ENCODE measurements at places on chromosomes 11 and 22.

DNA sequence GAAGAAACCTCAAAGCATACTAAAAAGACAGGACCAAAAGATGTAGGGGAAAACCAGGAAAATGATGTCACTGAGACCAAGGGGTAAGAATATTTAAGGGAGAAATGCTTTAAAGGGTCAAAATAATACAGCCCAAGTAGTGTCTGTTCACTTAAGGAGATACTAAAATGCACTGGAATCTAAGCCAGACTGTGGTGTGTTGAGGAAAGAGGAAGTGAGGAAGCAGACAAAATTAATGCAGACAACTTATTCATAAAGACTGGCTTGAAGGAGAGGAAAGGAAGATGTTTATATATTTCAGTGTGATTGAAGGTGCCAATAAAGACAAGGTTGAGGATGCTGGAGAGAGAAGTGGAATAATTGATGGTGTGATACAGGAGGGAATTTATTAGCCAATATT lies 15.7 kb downstream of the ZNF215 start:
- DNase-seq = no peak

DNA sequence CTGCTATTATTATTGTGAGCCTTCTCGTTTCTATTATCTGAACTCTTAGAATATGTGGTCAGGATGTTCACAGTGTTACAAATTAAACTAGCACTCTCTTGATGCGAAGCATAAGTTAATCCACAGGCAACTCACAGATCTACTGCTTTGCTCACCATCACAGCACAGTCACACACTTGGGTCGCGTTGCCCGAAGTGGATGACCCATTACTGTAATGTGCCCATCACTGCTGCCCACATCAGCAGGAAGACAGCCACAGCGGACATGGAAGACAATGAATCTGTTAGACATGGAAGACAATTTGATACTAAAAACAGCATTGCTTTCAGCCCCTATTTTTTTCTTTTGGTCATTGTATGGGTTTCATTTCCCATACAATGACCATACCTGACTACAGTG lies 216.4 kb upstream of the B3GAT1 start:
- no peak for DNase-seq

DNA sequence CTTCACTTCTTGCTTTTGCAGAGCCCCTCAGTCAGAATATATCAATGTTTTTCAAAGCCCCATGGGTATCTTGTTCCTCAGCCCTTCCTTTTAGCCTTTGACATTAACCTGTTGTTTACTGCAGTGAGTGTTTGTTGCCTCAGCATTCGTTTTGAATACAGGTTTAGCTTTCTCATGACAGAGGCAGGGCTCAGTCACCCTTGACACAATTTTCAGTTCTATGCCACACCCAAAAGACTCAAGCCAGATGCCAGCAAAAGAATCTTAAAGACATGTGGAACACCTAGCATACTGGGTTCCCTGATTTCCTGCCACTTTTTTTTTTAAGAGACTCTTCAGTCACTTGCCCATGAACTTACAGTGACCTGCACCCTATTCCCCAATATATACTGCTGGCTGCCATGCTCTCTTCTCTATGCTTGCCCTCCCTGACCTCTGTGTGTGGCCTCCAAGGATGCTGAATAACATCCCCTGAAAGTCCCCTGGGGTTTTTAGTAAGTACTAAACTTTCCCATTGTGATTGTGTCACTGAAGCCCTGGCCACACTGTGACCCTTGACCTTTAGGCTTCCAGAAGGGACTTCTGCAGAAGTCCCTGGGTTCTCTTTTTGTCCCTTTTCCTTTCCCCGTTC lies 1225.5 kb downstream of the TBC1D22A start:
- DNase-seq = no peak

- DNase-seq = no peak
These were observed 15.3 kb downstream of the SULT4A1 start for GRCh38 chr22:43846966-43847365.
